ENCODE measurements at places on chromosomes 11 and 22. TPM values are rescaled to one million over a fixed set of nuclear protein-coding genes. Genes with fewer than 3 reads are reported as not detected.

DNA sequence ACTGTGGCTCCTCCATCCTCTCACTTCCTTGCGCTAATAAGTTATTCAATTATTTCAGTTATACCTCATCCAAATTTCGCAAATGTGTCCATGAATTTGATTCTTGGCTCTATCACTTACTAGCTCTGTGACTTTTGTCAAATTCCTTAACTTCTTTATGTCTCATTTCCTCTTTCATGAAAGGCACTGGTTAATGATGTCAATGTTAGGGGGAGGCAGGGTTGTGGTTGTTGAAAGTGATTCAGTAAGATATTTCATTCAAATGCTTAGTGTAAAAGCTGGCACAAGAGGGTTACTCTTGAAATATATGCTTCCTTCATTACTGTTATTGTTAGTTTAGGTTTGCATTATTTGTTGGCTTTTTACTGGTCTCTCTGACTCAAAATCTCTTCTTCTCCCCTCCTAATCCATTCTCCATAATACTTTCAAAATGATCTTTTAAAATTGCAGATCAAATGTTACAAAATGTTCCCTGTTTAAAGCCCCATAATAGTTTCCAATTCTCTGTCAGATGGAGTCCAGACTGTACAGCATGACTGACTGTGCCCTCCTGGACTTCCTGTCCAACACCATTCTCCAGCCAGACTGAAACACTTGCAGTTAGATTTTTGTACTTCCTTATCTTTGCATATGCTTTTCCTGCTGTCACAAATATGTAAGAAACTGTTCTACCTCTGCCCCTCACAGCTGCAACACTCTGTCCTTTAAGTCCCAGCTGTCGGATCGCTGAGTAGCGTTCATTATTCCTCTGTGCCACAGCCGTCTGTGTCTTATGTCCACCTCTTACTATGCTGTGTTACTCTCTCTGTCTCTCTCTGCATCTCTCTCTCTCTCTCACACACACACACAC, 510.6 kb upstream of the RAG2 start:
- no peaks in the 10 kb centered on the region for H3K27me3 ChIP-seq
- no peak overlapping the region for H3K27ac ChIP-seq
- H3K4me3 ChIP-seq: no peak overlapping the region
- H3K4me1 ChIP-seq: no peaks in the 10 kb centered on the region
- no peak for DNase-seq
- no peaks in the 10 kb centered on the region for H3K36me3 ChIP-seq

Gene OR5B12
- not detected for total RNA-seq

- H3K4me3 ChIP-seq: no peak overlapping the region
- peaks cover 91% of the 10 kb centered on the region for H3K27me3 ChIP-seq
- H3K27ac ChIP-seq: no peak overlapping the region
These were observed 11.4 kb downstream of the PAX6 start for GRCh38 chr11:31799435-31800397.

DNA sequence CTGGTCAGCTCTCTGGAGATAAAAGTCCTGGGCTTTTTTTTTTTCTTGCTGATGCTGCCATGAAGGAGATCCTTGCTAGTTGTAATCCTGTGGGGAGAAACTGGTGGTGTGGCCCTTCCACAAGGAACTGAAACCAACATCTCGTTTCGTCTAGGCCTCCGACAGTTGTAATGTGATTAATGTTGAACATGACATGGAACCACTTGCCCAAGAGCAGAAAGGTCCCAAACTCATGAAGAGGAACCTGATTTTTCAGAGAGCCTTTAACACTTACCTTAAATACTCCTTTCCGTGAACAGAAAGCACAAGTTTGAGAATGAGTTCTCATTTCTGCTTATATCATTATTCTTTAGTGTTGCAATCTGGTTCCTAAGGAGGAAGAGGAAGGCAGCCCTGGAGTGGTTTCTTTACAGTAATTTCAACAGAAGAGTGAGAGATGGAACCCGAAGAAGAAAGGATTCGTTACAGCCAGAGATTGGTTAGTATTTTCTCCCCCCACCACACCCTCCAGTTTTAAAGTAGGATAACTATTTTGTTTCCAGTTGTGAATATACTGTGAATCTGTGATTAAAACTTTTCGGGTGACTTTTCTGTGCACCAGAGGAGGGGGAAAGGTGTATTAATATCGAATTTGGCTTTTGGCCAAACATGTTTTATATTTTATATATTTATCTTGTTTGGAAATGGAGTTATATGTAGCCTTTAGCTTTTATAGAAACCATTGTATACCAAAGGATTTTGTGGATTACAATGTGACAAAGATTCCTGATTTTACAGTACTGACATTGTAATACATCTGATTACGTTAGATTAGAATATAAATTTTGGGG, 2.0 kb downstream of the KDM2A start:
- peak overlapping the region; percentile 96 for H3K4me3 ChIP-seq
- H3K36me3 ChIP-seq: peaks cover 32% of the 10 kb centered on the region
- peak overlapping the region; percentile 70 for H3K27ac ChIP-seq
- peak; percentile 45 for DNase-seq
- H3K27me3 ChIP-seq: no peaks in the 10 kb centered on the region
- H3K4me1 ChIP-seq: peaks cover 34% of the 10 kb centered on the region

Gene APOL5
- total RNA-seq: not detected

DNA sequence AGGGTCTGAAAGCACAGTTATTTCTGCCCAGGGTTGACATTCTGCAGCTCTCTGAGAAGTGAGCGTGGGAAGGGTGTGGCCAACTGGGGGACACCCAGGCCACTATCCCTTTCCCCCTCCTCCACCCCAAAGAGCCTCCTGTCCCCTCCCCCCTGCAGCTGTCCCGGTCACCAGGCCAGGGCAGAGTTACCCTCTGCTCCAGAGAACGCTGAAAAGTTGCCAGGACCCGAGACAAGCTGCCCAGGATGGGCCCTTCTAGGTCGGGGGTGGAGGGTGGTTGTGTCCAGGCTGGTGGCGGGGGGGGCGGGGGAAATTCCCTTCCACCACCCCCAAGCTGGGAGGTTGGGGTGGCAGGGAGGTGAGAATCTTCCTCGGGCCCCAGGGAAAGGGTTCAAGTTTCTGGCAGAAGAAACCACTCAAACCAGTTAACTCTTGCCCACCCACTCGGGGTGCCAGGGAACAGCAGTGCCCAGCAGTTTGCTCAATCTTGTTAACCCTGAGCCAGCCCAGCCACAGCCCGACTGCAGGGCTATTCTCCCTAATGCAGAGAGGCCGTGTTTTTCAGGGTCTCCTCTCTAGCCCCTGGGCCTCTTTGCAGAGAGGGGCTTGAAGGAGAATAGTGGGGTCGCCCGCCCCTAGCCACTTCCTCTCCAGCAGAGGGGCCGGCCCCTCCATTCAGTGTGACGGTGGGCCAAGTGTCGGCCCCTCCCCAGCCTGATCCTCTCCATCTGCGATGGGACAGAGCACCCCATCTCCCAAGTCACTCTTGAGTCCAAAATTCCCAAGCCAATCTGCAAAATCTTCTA, 697 bp downstream of the LGALS1 start:
- peak overlapping the region; percentile 94 for H3K27ac ChIP-seq
- DNase-seq: peak; percentile 62
- H3K27me3 ChIP-seq: no peaks in the 10 kb centered on the region

GRCh38 chr11:109378034-109378433, 44.0 kb upstream of the C11orf87 start:
- no peak overlapping the region for H3K4me3 ChIP-seq
- no peaks in the 10 kb centered on the region for H3K36me3 ChIP-seq
- no peak overlapping the region for H3K27ac ChIP-seq
- no peaks in the 10 kb centered on the region for H3K4me1 ChIP-seq

Gene DRICH1
- total RNA-seq: not detected

- H3K4me3 ChIP-seq: no peak overlapping the region
- DNase-seq: no peak
- H3K27ac ChIP-seq: no peak overlapping the region
- H3K27me3 ChIP-seq: no peaks in the 10 kb centered on the region
- no peaks in the 10 kb centered on the region for H3K4me1 ChIP-seq
- H3K36me3 ChIP-seq: peaks cover 37% of the 10 kb centered on the region
These were observed 22.6 kb downstream of the NEU3 start for GRCh38 chr11:75011357-75011756.

GRCh38 chr11:22635689-22636088, 10.1 kb upstream of the FANCF start:
- DNase-seq: no peak
- H3K36me3 ChIP-seq: no peaks in the 10 kb centered on the region
- no peak overlapping the region for H3K4me3 ChIP-seq
- H3K27me3 ChIP-seq: no peaks in the 10 kb centered on the region

GRCh38 chr11:26974069-26974783, 19.7 kb upstream of the FIBIN start:
- no peak overlapping the region for H3K27ac ChIP-seq
- peak; percentile 46 for DNase-seq
- H3K4me1 ChIP-seq: no peaks in the 10 kb centered on the region
- no peak overlapping the region for H3K4me3 ChIP-seq

DNA sequence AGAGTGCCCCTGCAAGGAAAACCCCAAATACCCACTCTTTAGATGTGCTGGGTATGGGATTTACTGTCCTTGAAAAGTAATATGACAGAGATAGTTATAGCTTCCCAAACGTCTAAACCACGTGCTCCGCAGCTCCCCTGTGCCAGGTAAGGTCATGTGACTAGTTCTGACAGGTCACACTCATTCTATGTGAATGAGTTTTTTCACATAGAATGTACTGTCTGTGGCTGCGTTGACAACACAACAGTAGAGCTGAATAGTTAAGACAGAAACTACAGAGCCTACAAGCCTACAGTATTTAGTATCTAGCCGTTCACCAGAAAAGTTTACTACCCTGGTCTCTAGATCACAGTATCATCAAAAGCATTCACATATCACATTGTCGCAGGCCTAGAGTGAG, 236.2 kb downstream of the ETS1 start:
- no peaks in the 10 kb centered on the region for H3K36me3 ChIP-seq
- no peak overlapping the region for H3K4me3 ChIP-seq
- H3K27ac ChIP-seq: no peak overlapping the region
- no peaks in the 10 kb centered on the region for H3K4me1 ChIP-seq

GRCh38 chr22:26893173-26894110, 236.1 kb downstream of the MIAT start:
- no peak overlapping the region for H3K27ac ChIP-seq
- H3K27me3 ChIP-seq: no peaks in the 10 kb centered on the region
- H3K4me3 ChIP-seq: no peak overlapping the region
- no peak for DNase-seq
- no peaks in the 10 kb centered on the region for H3K36me3 ChIP-seq
- peaks cover 22% of the 10 kb centered on the region for H3K4me1 ChIP-seq

DNA sequence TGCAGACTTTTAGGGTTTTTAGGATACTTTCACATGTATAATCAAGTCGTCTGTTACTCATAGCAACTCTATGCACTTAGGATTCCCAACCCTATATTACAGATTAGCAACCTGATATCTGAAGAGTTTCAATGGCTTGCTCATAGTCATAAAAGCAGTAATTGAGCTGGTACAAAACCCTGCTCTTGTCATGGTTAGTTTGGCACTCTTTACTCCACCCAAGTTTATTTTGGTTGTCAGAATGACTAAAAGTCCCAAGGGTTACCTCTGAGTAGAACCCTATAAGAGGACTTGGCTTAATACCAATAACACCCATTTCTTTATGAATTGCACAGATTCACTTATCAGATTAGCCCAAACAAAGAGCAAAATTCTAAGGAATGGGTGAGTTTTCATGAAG, 550.6 kb downstream of the SOX6 start:
- no peak overlapping the region for H3K27ac ChIP-seq
- no peaks in the 10 kb centered on the region for H3K27me3 ChIP-seq
- no peaks in the 10 kb centered on the region for H3K4me1 ChIP-seq
- H3K36me3 ChIP-seq: no peaks in the 10 kb centered on the region
- H3K4me3 ChIP-seq: no peak overlapping the region

DNA sequence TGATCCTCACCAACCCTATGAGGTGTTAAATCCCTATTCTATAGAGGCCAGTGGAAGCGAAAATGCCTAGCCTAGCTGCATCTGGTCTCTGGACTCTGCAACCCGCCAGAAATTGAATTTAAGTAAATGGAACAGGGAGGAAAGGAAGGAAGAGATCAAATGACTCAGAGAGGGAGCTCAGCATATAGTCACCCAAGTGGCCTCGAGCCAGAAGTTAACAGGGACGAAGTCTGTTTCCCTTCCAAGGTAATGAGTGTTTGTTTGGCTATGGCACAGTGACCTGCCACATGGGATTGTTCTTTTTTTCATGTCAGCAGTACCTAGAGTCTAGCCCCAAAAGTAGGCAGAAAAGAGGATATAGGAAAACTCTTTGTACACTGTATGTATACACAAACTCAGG, 66.3 kb downstream of the PAK1 start:
- H3K27ac ChIP-seq: no peak overlapping the region
- H3K4me3 ChIP-seq: no peak overlapping the region
- H3K4me1 ChIP-seq: peaks cover 60% of the 10 kb centered on the region
- peak; percentile 85 for DNase-seq

GRCh38 chr11:35419184-35419829, at the start of gene SLC1A2:
Gene SLC1A2 (minus strand): TSS chr11:35419558. CDS start chr11:35418966, 592 bp downstream.
- peak within 1 kb of the TSS; percentile 70 for H3K4me3 ChIP-seq
- no peak for DNase-seq
- no peak within 1 kb of the TSS for H3K27ac ChIP-seq
- no peaks in the 10 kb centered on the region for H3K36me3 ChIP-seq
- H3K27me3 ChIP-seq: peaks cover 36% of the 10 kb centered on the region

Gene PHOX2A
- not detected for total RNA-seq

GRCh38 chr22:32712644-32713355, 88.7 kb upstream of the TIMP3 start:
- no peak for DNase-seq
- no peak overlapping the region for H3K4me3 ChIP-seq
- H3K36me3 ChIP-seq: no peaks in the 10 kb centered on the region

- peaks cover 63% of the 10 kb centered on the region for H3K4me1 ChIP-seq
- no peak overlapping the region for H3K27ac ChIP-seq
- H3K27me3 ChIP-seq: no peaks in the 10 kb centered on the region
- H3K4me3 ChIP-seq: no peak overlapping the region
These were observed 27.7 kb downstream of the MAPK1 start for GRCh38 chr22:21839765-21840140.

Gene AIFM3
- not detected for total RNA-seq

GRCh38 chr22:49257551-49257961, 570.1 kb downstream of the BRD1 start:
- no peak overlapping the region for H3K27ac ChIP-seq
- peaks cover 45% of the 10 kb centered on the region for H3K27me3 ChIP-seq
- no peaks in the 10 kb centered on the region for H3K36me3 ChIP-seq
- H3K4me3 ChIP-seq: no peak overlapping the region

GRCh38 chr22:28930357-28931007, 47.1 kb downstream of the ZNRF3 start:
- DNase-seq: no peak
- peaks cover 19% of the 10 kb centered on the region for H3K4me1 ChIP-seq
- H3K36me3 ChIP-seq: no peaks in the 10 kb centered on the region
- H3K4me3 ChIP-seq: peak overlapping the region; percentile 0
